GM04503 (cell line): ENCODE measurements at places on chromosomes 16 and 17.
A peak's percentile ranks its signal among the peaks of the same experiment; 100 is the strongest.

DNA sequence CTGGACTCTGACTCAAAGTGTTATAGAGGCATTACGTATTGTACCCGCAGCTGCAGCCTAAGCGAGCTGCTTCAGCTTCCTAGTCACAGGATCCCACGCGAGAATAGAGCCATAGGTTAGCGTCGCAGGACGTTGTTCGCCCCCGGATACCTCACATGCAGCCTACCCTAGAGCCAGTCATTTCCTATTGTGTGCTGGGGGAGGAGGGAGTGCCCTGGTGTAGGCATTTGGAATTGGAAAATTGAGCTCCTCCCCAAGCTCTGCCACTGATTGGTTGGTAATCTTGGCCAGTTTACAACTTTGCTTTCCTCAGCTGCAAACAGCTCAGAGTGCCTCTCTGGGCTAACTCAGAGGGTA is 530 bp downstream of the NAA60 start:
- DNase-seq: peak; percentile 44

DNA sequence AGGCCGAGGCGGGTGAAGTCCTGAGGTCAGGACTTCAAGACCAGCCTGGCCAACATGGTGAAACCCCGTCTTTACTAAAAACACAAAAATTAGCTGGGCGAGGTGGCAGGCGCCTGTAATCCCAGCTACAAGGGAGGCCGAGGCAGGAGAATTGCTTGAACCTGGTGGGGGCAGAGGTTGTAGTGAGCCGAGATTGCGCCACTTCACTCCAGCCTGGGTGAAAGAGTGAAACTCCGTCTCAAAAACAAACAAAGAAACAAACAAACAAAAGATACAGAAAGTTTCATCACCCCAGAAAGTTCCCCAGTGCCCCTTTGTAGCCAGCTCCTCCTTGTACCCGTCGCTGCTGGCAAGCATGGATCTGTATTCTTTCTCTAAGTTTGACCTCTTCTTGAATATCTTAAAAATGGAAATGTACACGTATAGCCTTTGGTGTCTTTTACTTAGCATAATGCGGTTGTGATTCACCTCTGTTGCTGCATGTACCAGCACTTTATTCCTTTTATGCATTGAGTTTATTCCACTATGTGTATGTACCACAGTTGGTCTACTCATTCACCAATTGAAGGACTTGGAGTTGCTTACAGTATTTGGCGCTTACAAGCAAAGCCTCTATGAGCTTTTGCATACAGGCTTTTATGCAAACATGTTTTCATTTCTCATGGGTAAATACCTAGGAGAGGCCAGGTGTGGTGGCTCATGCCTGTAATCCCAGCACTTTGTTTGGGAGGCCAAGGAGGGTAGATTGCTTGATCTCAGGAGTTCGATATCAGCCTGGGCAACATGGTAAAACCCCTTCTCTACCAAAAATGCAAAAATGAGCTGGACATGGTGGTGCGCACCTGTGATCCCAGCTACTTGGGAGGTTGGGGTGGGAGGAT is 87.5 kb upstream of the CLEC18A start:
- no peak for DNase-seq

DNA sequence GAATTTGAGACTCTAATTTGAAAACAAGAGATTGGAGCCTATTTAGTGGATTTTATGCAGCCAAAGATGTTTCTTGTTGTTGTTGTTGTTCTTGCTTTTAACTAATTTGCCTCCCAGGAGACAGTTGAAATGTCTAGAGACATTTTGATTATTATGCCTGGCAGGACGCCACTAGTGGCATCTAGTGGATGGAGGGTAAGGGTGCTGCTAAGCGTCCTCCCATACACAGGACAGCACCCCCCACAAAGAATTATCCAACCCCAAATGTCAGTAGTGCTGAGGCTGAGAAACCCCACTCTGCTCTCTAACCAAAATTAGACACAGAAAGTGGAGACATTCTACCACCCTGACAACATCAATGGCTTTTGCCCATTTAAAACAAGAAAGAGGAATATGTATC is 15.4 kb upstream of the HSBP1 start:
- DNase-seq: no peak

DNA sequence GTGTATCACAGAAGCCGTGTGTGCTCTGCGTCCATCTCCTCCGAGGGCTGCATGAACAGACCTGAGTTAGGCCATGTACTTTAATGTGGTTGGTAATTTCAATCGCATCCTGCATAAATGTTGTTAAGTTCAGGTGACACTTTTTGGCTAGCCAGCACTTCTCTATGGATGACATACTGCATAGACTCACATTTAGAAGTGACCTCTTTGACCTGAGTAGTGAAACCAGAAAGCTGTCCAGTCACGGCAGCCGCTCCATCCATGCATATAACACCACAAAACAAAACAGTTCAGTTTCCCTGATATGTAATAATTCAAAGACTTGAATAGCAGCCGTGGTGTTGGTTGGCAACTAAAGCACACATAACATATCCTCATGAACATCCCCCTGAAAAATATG is 94.1 kb downstream of the CYTH1 start:
- DNase-seq: no peak

DNA sequence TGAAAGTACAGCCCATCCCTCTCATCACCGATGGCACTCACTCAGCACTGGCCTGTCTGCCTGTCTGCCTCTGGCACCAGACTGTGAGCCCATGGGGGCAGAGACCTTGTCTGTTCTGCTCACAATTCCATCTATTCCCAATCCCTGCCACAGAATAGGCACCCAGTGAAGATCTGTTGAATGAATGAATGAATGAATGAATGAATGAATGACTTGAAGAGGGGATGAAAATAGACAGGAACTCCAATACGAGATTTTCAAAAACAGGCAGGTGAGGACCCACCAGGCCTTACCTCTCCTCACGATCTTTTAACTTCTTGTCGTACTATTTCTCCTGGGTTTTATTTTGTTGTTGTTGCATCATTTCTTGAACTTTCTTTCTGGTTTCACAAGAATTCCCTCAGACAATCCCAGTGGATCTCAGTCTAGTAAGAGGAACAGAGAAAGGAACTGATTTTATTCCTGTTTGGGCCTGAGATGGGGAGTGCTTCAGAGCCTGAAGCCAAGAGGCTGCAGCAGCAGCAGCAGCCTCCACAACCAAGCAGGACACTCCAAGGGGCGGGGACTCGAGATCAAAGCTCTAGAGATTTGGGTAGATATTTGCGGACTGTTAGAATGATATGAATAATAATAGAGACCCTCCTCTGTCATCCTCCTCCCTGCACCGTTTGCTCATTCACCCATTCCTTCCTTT is 17.7 kb downstream of the KRT9 start:
- no peak for DNase-seq

DNA sequence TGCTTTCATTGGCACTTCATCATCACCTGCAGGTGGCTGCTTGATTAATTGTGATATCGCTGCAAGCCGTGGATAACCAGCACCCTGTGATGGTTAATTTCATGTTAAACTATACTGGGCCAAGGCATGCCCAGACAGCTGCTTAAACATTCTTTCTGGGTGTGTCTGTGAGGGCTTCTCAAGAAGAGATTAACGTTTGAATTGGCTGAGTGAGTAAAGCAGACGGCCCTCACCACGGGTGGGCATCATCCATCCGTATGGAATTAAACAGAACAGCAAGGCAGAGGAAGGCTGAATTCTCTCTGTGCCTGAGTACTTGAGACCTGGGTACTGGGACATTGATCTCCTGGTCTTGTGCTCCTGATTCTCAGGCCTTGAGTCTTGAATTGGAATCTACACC is 7.1 kb upstream of the ZNF213 start:
- no peak for DNase-seq

GRCh38 chr17:79815836-79816461 is 19.1 kb upstream of the CBX8 start:
- no peak for DNase-seq

- no peak for DNase-seq
Observed at GRCh38 chr17:76056882-76057281, 15.4 kb downstream of the SRP68 start.

DNA sequence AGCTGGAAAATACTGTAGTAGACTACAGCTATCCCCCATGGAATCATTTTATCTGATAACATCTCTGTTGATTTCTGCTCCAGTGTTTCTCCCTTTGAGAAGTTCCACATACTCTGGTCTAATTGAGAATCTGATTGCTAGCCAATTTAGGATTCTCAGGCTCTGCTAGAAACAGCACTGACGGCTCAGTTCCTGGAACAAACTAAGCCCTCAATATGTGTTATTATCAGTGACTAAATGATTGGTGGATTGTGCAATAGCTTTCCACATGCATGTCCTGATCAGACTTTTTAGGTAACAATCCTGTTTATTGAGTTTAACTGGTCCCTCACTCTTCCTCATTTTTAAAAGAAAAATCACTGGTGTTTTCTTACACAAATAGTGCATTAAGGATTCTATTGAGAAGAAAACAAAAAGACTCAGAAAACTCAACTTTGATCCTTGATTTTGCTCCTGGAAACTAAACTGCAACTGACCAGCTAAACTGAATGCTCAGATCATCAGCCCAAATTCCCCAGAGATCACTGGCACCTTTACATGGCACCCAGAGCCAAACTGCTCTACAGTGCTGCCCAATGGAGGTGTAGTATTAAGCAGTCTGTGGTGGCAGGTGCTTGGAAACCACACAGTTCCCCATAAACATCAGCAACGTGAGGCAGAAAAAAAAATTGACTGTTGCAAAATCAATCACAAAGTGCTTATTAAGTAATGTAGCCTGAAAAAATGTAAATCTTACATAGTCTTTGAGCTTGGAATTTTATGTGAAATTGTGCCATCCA is 423.7 kb downstream of the TOX3 start:
- no peak for DNase-seq

- no peak for DNase-seq
Observed at GRCh38 chr16:65510241-65510640, 388.4 kb upstream of the CDH11 start.

DNA sequence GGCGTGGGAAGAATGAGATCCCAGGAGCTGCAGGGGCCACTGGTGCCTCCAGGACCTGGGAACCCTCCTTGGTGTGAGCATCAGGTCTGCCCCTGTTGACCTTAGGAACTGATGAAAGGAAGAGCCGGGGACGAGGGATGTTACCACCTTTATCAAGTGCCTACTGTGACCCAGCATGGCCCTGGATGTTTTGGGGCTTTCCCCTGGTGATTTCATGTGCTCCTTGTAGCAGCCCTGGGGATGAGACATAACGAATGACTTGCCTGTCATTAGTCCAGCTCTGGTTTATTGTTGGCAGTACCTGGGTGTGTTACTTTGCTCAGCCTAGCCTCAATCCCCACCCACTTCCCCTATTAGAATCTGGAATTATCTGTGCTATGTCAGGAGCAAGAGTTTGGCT is 39.9 kb downstream of the WSCD1 start:
- DNase-seq: no peak

- no peak for DNase-seq
Observed at GRCh38 chr16:4091240-4092012, 24.8 kb downstream of the ADCY9 start.

GRCh38 chr17:56887105-56887504 is 26.7 kb downstream of the TRIM25 start:
- no peak for DNase-seq

GRCh38 chr17:56026915-56027314 is 126.4 kb upstream of the ANKFN1 start:
- no peak for DNase-seq

DNA sequence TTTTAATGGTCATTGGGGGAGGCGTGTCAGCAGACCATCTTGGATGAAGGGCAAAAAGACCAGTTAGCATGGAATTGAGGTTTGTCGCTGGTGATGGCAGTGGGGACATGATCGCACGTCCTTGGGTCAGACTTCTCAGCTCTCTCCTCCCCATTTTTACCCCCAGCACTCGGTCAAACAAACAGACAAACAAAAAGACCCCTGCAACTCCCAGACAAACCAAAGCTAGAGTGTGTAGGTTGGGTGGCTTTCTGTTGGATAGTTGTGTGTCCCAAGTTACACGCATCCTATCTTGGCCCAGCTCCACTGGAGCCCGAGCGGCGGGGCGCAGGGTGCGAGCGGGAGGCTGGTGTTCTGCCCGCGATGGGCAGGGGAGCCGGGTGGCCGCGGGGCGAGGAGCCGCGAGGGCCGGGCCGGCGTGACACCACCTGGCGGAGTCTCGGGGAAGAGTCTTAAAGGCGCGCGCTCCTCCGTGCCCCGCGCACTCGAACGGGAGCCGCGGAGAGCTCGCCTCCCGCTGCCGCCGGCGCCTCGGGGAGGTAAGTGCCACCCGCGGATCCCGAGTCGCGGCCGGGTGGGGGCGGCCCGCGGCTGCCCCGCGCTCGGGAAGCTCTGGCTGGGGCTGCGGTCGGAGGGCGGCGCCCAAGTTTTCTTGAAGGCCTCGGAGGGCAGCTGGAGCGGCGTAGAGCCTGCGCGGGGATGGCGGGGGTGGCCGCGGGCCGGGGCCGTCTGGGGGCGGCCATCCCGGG is 18.5 kb upstream of the NTN1 start:
- no peak for DNase-seq

- no peak for DNase-seq
Observed at GRCh38 chr17:40122999-40123810, 1.4 kb downstream of the MSL1 start.

- no peak for DNase-seq
Observed at GRCh38 chr17:75553295-75554110, 28.0 kb downstream of the LLGL2 start.

DNA sequence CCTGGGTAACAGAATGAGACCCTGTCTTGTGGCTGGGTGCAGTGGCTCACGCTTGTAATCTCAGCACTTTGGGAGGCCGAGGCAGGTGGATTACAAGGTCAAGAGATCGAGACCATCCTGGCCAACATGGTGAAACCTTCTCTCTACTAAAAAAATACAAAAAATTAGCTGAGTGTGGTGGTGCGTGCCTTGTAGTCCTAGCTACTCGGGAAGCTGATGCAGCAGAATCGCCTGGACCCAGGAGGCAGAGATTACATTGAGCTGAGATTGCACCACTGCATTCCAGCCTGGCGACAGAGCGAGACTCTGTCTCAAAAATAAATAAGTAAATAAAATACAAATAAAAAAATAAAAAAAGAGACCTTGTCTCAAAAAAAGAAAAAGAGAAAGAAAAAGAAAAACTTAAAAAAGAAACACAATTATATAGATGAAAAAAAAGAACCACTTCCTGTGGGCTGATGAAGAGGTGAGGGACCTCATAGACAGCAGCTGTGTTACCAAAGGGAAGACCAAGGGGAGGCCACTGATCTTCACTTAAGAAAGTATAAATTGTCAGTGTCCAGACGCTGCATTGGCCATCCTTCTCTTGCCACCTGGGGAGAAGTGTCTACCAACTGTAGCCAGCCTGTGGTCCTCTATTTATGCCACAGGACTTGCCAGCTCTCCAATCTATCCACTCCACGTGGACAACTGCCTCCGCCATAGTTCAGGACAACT is 24.4 kb upstream of the SMG1 start:
- no peak for DNase-seq

DNA sequence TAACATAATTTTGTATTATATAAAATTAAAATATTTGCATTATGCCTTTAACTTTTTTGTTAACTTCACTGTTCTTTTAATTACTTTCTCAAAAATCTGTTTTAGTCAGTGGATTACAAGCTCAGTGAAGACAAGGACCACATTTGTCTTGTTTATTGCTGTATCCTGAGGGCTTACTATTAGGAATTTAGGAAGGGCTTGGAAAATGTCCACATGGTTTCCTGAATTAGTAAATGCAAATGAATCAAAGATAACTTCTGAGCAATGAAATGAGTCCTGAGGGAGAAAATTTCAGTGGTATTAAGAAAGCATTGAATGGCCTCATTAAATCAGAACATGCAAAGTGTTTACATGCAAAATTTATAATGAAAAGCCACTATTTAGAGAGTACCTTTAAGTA is 1293.2 kb upstream of the GOT2 start:
- DNase-seq: no peak
